ENCODE measurements at places on chromosomes 2 and 18.

DNA sequence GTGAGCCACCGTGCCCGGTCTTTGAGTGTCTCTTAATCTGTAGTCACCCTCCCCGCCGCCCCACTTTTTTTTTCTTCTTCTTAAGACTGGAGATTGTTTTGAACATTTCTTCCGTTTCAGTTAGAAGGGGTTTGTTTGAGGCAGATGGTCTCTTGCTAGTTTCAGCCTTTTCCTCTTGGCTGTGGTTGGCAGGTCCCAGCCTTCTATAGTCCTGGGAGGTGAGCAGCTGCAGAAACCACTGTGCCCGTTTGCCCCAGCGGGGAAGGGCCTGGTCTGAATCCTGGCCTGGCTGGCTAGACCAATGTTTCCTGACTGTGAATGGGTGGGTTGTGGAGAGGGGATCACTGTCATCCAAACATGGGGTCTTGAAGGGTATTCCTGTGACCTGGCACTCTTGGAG, 30.1 kb upstream of the MCFD2 start:
- DNase-seq, result no peak

DNA sequence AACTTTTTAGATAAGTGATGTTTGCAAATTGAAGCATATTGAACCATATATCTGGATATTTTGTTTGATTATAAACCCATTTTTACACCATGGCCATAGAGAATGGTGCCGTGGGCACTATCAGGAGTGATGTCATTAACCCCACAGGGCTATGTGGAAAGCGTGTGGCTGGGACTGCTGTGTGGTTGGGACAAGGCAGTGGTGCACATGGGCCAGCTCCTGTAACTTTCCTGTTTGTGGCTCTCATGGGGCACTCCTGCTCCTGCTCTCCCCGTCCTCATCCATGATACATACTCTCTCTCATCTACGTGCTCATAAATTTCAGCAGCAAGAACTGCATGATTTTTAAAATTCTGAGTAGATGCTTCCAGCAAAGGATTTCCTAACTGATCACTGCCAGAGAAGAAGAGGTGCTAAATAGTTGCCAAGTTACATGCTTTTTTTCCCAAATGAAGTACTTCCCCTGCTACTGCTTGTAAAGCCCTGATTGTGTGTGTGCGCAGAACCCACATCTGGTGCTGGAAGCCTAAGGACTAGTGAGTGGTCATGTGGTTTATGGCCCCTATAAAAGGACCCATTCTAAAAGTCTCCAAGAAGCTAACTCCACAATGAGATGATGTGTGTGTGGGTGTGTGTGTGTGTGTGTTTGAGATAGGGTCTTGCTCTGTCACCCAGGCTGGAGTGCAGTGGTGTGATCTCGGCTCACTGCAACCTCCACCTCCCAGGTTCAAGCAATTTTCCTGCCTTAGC, 240.8 kb downstream of the NEDD4L start:
- no peak for DNase-seq

DNA sequence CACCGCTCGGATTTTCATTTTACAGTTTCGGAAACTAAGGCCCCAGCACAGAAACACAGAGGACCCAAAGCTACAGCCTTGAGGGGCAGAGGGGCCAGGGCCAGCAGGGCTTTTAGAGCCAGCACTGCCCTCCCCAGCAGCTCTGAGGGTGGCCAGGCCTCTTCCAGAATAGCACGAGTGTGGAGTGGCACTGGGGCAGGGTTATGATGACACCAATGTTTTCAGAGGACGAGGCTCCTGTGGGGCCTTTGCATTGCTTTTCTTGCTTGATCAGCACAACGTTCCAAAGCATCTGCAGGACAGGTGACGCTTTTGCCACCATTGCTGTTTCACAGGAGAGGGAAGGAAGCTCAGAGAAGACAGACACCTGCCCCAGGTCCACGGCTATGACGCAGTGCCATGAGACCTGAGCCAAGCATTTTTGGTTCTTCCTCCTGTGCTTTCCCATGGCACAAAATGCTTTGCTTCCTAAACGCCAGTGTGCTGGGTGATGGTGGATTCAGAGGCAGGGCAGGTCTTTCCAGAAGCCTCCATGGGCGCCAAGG, 126.9 kb downstream of the MBP start:
- no peak for DNase-seq

GRCh38 chr18:57141208-57142129, 5.4 kb upstream of the BOD1L2 start:
- DNase-seq, result no peak

- no peak for DNase-seq
Observed at GRCh38 chr2:32330136-32330535, 26.7 kb upstream of the BIRC6 start.

GRCh38 chr2:232632904-232633412, 446 bp upstream of the EFHD1 start:
- DNase-seq, result peak; percentile 38

GRCh38 chr2:158079672-158080071, 22.0 kb upstream of the UPP2 start:
- no peak for DNase-seq

GRCh38 chr18:11165138-11165537, 15.8 kb upstream of the PIEZO2 start:
- DNase-seq, result no peak

DNA sequence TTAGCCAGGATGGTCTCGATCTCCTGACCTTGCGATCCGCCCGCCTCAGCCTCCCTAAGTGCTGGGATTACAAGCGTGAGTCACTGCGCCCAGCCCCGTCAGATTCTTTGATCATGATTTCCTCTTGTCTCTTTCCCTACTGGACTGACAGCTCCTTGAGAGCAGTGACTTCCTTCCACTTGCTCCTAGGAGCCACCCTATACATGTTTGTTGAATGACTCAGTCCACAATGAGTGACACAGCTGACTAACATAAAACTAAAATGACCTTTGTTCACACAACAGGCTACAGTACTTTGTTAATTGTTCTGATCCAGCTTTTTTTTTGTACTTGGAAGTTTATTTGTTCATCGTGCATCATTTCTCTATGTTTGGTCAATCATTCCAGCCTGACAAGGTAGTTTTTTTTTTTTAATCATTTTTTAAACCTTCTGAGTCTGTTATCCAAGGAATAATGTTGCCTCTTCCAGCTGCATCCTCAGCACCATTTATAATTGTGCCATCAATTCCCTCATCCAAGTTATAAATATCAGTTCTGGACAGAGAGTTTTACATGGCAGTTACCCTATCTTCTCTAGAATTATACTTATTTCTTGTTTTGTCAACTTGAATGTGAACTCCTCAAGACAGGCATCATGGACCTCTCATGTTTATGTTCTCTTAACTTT, 42.9 kb upstream of the TUBA3E start:
- peak; percentile 76 for DNase-seq

- DNase-seq, result peak; percentile 42
Observed at GRCh38 chr18:57959278-57959677, 84.7 kb upstream of the NEDD4L start.

DNA sequence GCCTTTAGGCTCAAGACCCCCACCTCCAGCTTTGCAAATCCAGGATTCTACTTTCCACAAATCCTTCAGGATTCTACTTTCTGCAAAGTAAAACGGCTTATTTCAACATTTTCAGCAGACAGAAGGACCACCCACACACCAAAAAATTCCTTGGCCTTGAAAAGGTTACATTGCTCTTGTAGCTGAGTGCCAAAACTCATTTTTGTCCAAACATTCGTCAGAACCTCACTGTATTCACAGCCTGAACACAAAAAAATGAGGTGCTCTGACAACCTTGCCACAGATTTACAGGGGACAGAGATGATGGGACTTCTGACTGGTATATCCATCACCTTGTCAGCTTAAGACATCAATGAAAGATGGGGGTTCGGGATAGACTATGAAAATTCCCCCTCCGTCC, 63.0 kb upstream of the COX7A2L start:
- DNase-seq, result no peak

DNA sequence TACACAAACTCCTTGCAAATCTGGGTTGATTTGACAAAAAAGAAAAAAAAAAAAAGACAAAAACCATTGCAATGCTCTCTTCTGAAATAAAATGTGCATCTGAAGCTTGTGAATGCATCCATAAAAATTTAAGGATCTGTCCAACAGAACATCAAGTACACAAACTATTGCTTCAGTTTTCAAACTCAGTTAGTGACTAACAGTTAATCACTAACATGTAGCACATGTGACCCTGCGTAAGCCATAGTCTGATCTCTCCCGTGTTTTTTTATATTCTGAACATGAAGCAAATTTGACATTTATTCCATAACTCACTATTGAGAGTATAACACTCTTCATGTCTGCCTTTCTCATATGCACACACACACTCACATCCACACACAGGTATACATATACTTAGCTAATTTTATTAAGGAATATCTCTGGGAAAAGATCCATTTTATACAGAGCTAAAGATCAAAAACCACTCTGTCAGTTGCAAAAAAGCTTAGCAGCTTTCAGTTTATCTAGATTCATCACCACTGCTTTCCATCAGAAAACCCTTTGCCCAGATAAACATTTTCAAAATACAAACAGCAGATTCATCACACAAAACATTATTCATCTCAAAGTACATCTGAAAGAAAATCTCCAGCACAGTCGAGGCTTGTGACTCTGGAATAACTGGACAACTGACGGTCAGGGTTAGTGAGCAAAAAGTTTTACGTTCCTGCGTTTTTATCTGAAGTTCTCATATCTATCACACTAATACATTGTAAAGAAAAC, 1000.4 kb upstream of the ACVR2A start:
- peak; percentile 6 for DNase-seq

- DNase-seq, result no peak
Observed at GRCh38 chr18:76495006-76495370, at the start of gene ZNF516. ZNF516 (minus strand) TSS chr18:76495242; CDS start chr18:76443054, 52,188 bp downstream.

GRCh38 chr2:42328148-42328833, 32.7 kb downstream of the COX7A2L start:
- no peak for DNase-seq

- DNase-seq, result no peak
Observed at GRCh38 chr2:69291721-69292120, 95.3 kb downstream of the GFPT1 start.

GRCh38 chr2:48250943-48251342, 279.0 kb upstream of the STON1 start:
- no peak for DNase-seq

GRCh38 chr2:119126650-119127049, 31.9 kb downstream of the C1QL2 start:
- peak; percentile 40 for DNase-seq

DNA sequence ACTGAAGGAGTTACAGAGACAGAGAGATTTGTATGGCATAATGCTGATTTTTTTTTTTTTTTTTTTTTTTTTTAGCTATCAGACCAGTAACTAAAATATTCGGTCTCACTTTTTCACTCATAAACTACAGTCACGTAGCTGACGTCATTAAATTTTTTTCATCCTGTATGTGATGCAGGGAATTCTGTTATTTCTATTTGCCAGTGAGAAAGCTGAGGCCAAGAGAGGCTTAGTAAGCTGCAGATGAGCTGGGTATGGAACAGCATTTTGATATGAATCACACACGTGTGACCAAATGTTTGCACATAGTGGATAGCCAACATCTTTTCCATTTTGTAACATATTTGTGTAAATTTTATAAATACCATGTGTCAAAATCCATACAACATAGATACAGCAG, 79.1 kb upstream of the EPB41L3 start:
- DNase-seq, result no peak

DNA sequence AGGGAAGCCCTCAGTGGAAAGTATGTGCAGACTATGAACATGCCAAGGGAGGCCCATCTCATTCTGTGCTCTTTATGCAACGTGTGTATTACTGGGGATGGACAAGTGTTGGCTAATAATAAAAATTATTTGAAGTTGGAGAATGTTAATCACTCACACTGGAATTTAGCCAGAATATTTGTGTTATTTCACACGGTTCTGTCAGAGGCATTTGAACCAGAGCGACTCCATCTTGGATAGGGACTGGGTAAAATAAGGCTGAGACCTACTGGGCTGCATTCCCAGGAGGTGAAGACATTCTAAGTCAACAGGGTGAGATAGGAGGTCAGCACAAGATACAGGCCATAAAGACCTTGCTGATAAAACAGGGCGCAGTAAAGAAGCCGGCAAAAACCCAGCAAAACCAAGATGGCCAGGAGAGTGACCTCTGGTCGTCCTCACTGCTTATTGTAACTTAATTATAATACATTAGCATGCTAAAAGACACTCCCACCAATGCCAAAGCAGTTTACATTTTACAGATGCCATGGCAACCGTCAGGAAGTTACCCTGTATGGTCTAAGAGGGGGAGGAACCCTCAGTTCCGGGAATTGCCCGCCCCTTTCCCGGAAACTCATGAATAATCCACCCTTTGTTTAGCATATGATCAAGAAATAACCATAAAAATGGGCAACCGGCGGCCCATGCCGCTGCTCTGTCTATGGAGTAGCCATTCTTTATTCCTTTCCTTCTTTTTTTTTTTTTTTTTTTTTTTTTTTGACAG, 2.6 kb upstream of the FZD5 start:
- DNase-seq, result no peak

DNA sequence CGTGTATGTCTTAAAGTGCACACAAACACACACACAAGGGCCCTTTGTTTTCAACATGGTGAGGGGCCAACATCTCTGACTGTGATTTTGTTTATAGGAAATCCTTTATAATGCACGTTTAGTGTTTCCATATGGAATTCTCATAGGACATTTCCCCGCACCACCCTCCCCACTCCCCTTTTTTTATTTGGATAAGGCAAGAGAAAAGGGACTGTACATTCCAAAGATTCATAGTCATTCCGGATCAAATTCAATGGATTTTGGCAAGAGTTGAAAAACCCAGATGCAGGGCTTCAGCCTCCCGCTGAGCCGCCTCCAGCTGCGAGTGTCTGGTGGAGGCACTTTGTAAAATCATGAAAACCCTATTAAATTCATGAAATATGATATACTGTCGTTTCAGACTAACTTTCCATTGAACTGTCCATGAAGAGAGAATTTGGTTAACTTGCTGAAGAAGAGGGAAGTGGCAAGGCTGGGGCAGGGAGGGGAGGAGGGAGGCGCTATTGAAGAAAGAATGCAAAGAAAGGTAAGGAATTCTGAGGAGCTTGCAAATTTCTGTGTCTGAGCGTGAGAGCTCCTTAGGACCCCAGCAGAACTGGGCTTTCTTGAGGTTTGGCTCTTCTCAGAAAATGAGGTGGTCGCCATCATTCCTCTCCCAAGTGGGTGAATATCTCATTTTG, 25.8 kb upstream of the SLC14A2 start:
- peak; percentile 9 for DNase-seq

DNA sequence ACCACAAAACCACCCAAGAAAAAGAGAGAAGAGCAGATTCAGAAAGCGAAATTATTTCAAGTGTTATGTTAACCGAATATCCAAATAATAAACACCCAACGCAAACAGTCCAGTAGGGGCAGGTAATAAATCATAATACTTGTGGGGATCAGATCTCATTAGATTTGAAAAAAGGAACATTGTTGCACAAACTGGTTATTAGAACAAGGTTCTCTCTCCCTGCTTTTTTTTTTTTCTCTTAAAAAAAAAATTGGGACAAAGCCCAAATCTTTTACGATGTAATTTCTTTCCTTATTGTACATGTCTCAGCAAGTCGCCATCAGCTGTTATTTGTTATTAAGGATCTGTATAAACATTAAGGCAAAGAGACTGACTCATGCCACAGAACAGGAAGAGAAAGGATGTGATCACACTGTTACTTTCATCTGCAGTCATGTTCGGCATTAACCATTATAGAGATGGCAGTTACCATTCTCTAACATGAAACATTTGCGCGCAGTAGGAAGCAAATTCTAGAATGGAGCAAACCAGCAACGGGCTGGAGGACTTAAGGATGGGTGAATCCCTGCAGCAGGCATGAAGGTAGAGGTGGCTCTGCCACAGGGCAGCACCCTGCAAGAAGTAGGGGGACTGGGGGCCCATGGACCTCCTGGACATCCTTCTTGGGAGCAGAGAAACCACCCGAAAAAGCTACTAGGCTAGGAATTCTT, 42.0 kb downstream of the EPHA4 start:
- peak; percentile 18 for DNase-seq

- DNase-seq, result no peak
Observed at GRCh38 chr18:69787825-69788547, 159.7 kb downstream of the CD226 start.

GRCh38 chr2:42949125-42949524, 156.7 kb upstream of the HAAO start:
- DNase-seq, result no peak

Data from H54 (cell line).